Caki2 (cell line): ENCODE measurements at places on chromosomes 13 and 19. TPM values are rescaled to one million over a fixed set of nuclear protein-coding genes. Genes with fewer than 3 reads are reported as not detected.

The HSD17B14 gene
- 33.6 and 56.7 TPM in 2 replicates for total RNA-seq

The SMIM44 gene
- total RNA-seq = not detected in 2 replicates

The GPR12 gene
- total RNA-seq = not detected in 2 replicates

The AP1M2 gene
- 29.2 and 48.7 TPM in 2 replicates for total RNA-seq

The POU2F2 gene
- not detected in 2 replicates for total RNA-seq

The MCEMP1 gene
- not detected in 2 replicates for total RNA-seq

The PCDH8 gene
- not detected in 2 replicates for total RNA-seq

The NKPD1 gene
- total RNA-seq = not detected in 2 replicates

The FCAR gene
- not detected in 2 replicates for total RNA-seq

The SYCN gene
- total RNA-seq = not detected in 2 replicates

The FXYD1 gene
- not detected in 2 replicates for total RNA-seq

The DLL3 gene
- 5.8 and 11.8 TPM in 2 replicates for total RNA-seq

The LRRC4B gene
- 5.0 and 8.7 TPM in 2 replicates for total RNA-seq
